ENCODE measurements at places on chromosomes 3 and 15.

DNA sequence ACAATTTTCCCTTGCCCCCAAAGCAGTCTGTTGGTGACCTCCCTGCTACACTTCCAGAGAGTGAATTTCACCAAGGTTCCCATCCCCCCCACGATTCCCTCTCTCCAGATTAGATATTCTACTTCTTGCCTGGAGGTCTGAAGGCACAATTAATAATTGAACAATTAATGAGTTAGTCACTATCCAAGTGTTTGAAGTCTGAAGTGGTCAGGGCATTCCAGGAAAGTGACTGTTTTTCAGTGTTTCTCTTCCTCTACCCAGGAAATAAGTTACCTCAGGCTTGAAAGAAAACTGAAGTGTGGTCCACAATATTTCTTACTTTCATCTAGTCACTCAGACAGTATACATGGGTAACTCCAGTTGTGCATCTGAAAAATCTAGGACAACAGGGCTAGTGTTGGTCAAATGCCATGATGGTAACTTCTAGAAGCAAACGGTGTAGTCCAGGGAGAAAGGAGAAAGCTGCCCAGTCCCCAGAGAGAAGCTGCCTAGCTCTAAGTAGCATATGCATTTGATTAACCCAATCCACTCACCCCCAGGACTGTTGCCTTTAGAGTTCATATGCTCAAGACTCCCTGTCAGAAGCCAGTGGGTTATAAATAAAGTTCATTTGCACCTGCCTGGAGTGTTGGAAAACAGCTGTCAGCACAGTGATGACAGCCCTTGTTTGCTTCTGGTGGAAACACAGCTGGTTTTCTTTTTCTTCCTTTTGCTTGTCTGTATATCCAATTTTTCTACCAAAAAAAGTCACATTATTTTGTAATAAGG lies 2.3 kb upstream of the TM4SF4 start:
- no peak for DNase-seq

- DNase-seq: no peak
Measured at GRCh38 chr3:108227131-108227530, 4.9 kb upstream of the IFT57 start.

DNA sequence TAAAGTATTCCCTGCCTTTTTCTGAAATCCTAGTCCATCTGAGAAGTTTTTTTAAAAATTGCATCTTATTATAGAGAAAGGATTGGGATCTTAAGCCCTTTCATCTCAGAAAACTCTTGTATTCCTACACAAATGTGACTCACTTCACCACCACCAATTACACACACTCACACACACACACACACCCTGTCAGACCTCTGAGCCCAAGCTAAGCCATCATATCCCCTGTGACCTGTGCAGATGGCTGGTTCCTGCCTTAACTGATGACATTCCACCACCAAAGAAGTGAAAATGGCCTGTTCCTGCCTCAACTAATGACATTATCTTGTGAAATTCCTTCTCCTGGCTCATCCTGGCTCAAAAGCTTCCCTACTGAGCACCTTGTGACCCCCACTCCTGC lies 1181.9 kb downstream of the ROBO2 start:
- no peak for DNase-seq

- no peak for DNase-seq
Measured at GRCh38 chr3:39705351-39705900, 104.0 kb upstream of the MYRIP start.

DNA sequence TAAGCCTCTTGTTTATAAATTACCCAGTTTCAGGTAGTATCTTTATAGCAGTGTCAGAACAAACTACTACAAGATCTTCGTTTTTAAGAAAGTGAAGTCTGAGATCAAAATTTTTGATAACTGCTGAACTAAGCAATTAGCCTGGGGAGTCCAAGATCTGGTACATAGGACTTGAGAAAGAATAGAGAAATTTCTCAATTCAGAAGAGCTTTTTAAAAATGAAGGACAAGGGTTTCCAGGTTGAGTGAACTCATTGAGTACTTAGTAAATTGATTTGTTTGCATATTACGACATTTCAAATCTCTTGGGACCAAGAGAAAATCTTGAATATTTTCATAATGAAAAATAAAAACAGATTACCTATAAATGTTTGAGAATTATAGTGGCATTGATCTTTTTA lies 386.6 kb upstream of the THRB start:
- DNase-seq: no peak
